ENCODE measurements at places on chromosomes 3 and 15.

DNA sequence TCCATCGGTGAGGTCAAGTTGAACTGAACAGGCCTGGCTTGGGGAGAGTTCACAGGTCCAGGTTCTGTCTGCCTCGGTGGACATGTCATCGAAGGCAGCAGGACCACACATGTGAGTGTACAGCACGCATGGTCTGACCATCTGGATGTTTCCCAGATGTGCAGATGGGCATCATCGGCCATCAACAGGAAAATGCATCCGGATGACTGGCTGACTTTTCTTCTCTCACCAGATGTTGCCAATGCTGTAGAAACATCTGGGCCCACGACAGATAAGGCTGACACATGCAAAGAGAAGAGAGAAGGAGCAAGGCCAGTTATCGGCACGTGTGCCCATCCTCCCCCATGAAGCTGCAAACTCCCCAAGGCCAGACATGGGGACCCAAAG, 45.1 kb downstream of the NOX5 start:
- no peak for DNase-seq

DNA sequence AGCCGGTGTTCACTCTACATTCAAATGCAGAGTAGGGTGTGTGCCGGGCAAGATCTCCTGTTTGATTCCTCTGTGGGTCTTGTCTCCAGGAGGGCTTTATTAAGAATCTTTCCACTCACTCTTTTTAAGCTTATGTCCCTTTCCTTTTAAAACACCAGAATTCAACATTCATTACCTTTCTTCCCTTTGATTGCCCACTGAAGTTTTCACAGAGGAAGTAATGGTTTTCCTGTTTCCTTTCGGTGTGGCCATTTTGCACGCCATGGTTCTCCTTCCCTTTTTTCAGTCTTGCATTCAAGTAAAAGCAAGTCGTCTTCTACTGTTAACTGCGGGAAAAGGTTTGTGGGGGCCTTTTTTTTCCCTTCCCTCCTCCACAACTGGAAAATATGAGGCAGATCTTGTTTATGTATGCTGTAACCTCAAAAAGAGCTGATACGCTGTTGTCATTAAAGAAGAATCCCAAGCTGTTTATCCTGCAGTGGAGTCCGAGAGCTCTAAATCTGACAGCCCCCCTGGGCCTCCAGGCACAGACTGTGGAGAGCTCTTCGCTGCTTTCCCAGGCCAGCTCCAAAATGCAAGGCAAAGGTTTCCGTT, 40.5 kb downstream of the FILIP1L start:
- DNase-seq, result no peak

DNA sequence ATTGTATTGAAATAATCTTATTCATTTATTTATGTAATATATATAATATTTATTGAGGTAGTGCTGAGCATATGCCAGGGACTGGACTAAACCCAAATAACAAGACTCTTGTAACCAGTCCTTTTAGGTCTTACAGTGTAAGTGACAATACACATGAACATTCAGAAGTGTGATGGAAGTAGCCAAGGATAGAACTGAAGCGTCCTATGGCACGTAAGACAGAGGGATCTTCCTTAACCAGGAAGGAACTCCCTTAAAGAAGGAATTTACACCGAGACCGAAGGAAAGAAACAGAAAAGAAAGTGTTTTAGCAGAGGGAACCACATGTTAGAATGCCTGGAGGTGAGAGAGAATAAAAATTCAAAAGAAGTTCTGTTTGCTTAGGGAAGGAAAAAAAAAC, 23.6 kb upstream of the CLDN1 start:
- no peak for DNase-seq

DNA sequence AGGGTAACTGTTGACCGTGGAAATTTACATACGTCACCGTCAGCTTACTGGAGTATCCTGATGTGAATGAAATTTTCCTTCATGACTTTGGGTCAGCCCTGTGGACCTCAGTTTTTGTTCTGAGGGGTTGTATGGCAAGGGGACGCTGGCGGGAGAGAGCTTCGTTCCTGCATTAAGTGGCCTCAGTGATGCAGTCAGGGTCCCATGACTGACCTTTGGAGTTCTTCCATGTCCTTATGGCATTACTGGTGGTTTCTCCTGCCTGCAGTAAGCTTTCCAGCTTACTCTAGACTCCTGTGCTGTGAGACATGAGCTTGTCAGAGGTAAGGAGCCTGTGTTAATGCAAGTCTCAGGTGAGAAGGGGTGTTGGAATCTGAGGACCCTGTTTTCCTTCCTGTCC, 1.8 kb downstream of the CD276 start:
- no peak for DNase-seq

DNA sequence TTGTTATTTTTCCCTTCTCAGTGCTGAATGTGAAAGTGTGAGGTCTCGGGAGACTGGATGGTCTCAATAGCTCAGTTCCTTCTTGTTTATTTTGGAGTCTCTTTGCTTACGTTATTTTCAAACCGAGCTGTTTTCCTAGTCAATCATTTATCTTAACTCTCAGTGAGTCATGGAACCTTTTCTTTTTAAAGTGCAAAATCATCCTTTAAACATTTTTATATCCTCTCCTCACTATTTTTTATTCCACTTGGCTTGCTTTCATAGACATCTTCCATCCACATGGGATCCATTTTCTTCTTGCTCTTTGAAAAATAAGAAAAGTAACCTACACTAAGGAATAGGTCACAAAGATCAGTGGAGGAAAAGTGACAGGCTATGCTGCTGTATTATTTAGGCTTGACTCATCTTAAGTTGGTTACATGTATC, 497.8 kb downstream of the NAALADL2 start:
- DNase-seq, result no peak
